Left hindlimb (tissue), 1 donor: ENCODE measurements at places on chromosomes 12 and 14.

GRCh38 chr12:59699421-59700152, 103.8 kb downstream of the SLC16A7 start:
- no peak for DNase-seq

DNA sequence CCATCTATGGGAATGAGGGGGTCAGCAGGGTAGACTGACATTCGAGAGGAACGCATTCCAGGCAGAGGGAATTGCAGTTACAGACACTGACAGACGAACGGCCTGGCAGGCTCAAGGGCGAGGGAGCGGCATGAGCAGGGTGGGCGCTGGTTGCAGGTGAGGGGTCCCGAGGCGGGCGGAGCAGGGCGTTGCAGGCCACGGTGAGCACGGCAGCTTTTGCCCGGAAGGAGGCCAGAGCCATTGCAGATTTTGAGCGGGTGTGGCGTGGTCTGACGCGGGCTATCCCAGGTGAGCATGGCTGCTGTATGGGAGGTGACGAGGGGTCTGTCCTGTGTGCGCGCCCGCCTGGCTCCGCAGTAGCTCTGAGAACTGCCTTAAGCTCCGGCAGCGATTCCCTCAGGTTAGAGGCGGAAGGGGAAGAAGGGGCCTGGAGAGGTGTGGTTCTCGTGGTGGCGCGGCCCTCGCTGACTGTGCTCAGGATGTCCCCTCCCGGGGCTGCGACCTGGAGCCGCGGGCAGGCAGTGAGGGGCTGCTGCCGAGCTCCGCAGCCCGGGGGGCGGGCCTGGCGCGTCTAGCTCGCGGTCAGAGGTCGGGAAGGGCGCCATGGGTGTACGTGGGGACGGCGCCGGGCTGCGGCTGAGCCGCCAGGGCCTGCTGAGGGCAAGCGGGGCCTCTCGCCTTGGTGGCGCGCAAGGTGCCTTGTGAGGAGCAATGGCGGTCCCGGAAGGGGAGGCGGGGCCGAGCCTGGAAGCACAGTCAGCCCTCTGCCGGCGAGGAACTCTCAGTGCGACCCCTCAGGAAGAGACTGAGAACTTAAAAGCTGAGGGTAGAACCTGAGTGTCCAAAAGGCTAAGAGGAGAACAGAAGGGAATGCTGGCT, 177.1 kb downstream of the CACNA1C start:
- DNase-seq, result no peak

GRCh38 chr14:24115422-24116127, 826 bp upstream of the NRL start:
- DNase-seq, result no peak

- no peak for DNase-seq
Observed at GRCh38 chr14:86243158-86243557, 713.2 kb downstream of the FLRT2 start.
